Stimulated activated CD4-positive, alpha-beta T cell treated with anti-CD3 and anti-CD28 coated beads, Interleukin-1b, Interleukin-23, amount 100 ng/mL, for 1 hour (primary cell): ENCODE measurements at places on chromosomes 11 and 22.
A peak's percentile ranks its signal among the peaks of the same experiment; 100 is the strongest.

GRCh38 chr11:106187860-106188456 lies 110.5 kb downstream of the AASDHPPT start:
- no peak for DNase-seq

DNA sequence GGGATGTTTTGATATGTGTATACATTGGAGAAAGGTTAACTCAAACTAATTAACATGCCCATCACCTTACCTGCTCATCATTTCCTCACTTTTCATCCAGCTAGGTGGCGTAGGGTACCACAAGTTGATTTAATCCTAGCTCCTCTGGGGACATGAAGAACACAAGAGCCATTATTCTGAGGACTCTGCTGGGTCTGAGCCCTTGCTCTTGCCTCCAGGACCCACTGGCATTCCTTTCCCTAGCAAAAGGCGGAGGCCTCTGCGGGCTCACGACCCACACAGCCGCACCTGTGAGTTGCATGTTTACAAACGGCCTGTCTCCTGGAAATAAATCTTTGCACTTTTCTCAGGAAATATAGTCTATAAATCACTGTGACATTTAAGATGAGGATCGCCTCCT lies 871.9 kb downstream of the TBC1D22A start:
- DNase-seq: no peak

DNA sequence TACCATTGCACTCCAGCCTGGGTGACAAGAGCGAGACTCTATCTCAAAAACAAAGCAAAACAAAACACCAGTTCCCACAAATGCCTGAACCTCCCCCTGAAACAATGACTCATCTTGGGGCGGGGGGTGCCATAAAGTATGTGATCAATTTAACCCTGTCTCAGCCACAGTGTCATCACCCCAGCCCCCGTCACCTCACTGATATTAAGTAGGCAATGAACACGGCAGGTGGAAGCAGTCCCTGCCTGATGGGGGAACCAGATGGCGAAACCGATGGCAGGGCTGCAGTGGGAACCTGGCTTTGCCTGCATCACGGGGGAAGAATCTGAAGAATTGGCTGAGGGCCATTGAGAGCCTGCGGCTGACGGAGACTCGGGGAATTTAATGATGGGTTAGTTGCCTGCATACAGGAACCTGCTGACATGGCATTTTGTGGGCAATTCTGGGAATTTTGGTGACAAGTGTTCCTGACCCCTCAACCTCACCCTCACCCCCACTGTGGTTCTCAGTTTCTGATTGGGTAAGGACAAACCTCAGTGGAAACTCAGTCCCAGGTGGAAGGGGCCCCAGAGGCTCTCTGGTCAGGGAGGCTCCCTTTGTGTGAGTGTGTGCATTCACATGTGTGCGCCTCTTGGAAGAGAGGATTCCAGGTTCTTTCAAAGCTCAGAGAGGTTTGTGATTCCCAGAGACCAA lies 39.1 kb upstream of the SHISAL1 start:
- DNase-seq: no peak

GRCh38 chr22:25404556-25404927 lies 159.9 kb upstream of the GRK3 start:
- DNase-seq: no peak

GRCh38 chr22:42623756-42624441 lies 9.2 kb upstream of the POLDIP3 start:
- DNase-seq: no peak

- no peak for DNase-seq
These were observed 25.1 kb downstream of the RSPH14 start for GRCh38 chr22:23116506-23117263.

DNA sequence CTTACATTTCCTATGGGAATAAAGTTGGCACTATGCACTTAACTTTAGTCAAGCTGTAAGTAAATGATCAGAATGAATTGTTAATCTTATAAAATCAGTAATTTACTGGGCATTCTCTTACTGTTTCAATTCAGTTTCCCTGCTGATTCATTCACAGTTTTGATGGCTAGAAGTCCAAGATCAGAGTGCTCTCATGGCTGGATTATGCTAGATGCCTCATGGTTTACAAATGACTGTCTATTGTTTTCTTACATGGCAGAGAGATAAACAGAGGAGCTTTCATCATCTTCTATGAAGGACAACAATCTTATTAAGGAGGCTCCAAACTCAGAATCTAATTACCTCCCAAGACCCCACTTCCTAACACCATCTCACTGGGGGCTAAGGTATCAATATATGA lies 135.1 kb upstream of the CARD18 start:
- no peak for DNase-seq

GRCh38 chr11:91653079-91653754 lies 571.4 kb upstream of the FAT3 start:
- DNase-seq: no peak

DNA sequence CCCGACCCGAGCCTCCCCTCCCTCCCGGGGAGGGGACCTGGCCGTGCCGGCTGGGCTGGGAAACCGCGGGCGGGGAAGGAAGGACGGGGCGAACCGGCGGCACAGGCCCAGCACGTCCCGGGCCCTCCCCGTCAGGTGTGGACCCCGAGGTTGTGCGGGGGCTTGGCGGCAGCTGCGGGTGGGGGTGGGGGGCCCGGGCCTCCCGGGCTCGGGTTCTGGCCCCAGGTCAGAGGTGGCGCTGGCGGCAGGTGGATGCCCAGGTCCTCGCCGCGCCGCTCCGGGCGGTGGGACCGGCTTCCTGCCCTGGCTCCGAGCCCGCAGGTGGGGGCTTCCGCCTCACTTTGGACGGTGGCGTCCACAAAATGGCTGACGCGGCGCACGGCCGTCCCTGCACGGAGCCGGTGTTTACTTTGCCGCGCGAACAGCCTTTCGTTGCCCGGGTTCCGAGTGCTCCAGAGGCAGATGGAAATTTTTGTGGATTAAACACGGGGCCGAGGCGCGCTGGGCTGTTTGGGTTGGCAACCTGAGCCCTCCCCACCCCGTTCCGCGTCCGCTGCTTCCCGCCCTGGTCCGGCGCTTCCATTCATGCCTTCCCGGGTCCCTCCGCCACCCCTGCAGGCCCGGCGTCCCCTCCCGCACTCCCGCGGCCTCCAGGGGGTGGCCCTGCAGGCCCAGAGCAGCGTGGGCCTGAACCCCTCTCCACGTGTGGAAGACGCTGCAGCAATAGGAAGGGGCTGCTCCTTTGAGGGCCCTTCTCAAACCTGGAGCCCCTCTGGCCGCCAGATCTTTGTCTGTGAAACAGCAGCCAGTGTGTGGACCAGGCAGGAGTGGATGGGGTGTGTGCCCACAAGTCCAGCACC lies 92.0 kb upstream of the KCNQ1OT1 start:
- no peak for DNase-seq

GRCh38 chr11:83682611-83682973 lies 396.4 kb upstream of the CCDC90B start:
- no peak for DNase-seq

GRCh38 chr22:46916886-46917770 lies 154.7 kb downstream of the TBC1D22A start:
- no peak for DNase-seq

- no peak for DNase-seq
These were observed 77.6 kb downstream of the MPPED2 start for GRCh38 chr11:30508594-30508993.

GRCh38 chr11:85951428-85952107 lies 96.4 kb downstream of the CCDC83 start:
- no peak for DNase-seq

DNA sequence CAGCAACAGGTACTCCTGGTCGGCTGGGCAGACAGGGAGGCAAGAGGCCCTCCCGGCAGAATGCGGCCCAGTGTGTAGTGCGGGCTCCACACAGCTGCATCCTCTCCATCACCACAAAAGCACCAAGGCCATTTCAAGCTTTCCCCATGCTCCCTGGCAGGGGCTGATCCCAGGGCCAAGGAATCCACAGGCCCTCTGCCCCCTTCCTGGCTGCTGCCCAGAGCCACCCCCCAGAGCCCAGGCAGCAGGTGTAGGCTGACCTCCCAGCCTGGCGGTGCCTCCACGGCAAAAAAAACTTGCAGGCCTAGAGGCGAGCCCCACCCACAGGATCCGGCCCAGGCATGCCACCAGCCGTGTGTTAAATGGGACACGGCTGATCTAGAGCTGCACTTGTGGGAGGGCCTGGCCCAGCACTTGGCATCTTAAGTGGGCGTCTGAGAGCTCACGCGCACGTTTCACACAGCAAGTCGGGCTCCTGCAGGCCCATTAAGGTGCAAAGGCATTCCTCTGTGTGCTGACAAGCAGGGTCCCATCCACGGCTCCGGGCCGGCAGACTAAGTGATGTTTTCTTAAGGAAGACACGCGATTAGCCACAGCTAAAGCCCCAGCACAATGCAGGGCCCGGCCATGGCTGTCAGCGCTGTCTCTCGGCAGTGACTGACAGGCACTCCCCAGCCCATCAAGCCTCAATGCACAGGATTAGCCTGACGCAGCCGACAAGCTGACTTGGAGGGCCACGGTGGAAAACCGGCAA lies 19.8 kb upstream of the GNB1L start:
- DNase-seq: no peak

- DNase-seq: no peak
These were observed 102.1 kb upstream of the IGLL5 start for GRCh38 chr22:22785316-22786065.

DNA sequence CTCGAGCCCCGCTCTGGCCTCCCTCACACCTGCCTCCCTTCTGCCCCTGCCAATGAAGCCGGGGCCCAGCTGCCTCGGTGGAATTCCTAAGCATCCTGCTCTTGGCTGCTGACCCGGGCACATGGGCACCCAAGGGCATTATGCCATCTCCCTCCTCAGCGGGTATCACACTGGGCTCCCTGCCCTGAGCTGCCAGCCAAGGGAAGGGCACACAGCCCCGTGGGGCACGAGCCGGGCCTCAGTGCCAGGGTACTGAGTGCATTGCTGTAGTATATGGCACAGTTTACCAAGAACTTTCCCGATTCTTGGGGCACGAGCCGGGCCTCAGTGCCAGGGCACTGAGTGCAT lies 43.8 kb upstream of the JAM3 start:
- no peak for DNase-seq

- no peak for DNase-seq
These were observed 3.5 kb downstream of the PLXNB2 start for GRCh38 chr22:50303848-50304527.

DNA sequence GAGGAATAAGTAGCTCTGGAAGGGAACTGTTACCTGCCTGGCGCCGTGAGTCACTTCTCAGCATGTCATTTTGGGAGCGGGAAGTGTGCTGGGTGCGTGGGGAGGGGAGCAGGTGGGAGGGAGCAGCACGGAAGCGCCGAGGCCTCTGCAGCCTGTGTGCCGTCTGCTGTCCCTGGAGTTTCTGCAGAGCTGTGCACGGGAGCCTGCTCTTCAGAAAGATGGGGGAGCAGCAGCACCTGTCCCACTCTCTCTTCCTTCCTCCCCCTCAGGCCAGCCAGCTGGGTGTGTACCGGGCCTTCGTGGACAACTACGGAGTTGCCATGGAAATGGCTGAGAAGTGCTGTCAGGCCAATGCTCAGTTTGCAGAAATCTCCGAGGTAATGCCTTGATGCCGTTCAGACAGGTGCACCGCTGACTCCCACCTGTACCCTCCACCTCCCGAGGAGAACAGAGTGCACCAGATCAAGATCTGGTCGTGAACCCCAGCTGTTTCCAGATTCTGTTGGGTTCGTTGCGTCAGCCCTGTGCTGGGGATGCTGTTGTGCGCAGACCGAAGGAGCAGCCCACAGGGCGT lies 87.9 kb downstream of the BCR start:
- DNase-seq: no peak

DNA sequence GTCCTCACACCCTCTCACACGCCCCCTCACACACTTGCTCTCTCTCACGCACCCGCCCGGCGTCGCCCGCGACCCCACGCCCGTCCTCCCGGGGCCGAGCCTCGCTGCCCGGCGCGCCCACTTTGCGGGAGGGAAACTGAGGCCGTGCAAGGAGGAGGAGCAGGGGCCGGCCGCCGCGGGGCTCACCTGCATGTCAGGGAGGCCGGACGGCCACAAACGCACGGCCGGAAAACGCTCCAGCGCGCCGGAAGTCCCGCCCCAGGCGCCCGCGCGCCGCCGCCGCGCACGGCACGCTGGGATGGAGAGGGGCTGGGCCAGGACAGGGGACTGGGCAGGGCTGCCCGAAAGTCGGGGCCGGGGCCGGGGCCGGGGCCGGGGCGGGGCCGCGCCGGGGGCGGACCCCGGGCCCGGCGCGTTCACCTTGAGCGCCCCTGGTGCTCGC lies at the start of gene CHID1:
Gene CHID1 (minus strand): TSS at position 222 of the 442 bp plus-strand sequence. CDS start 5,994 bp downstream, outside the sequence.
- DNase-seq: peak; percentile 57

DNA sequence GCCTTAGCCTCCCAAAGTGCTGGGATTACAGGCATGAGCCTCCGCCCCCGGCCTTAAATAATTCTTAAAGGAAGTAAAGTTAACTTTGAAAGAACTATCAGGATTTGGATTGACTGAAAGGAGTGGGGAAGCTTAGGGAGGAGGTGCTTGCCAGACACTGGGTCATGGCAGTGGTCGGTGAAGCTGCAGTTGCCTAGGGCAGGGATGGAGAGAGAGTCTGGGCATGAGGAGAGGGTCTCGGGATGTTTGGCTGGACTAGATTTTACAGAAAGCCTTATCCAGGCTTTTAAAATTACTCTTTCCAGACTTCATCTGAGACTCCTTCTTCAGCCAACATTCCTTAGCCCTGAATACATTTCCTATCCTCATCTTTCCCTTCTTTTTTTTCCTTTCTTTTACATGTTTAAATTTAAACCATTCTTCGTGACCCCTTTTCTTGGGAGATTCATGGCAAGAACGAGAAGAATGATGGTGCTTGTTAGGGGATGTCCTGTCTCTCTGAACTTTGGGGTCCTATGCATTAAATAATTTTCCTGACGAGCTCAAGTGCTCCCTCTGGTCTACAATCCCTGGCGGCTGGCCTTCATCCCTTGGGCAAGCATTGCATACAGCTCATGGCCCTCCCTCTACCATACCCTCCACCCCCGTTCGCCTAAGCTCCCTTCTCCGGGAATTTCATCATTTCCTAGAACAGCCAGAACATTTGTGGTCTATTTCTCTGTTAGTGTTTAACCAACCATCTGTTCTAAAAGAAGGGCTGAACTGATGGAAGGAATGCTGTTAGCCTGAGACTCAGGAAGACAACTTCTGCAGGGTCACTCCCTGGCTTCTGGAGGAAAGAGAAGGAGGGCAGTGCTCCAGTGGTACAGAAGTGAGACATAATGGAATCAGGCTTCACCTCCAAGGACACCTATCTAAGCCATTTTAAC lies at the start of gene NNMT:
Gene NNMT (plus strand): TSS at position 724 of the 929 bp plus-strand sequence. CDS start 158 bp downstream, at position 882.
- no peak for DNase-seq

DNA sequence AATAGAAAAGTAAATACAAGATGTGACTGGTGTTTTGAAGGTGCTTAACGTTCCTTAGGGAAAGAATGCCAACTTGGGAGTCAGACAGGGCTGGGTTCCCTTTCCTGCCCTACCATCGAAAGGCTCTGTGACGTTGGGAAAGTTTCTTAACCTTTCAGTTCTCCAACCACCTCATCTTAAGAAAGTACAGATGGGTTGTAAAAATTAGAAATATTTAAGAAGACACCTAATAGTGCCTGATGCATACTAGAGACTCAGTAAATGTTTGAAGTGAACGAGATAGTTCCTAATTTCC lies 1.1 kb downstream of the GTPBP1 start:
- no peak for DNase-seq
